ENCODE measurements at places on chromosomes 5 and 9. TPM values are rescaled to one million over a fixed set of nuclear protein-coding genes. Genes with fewer than 3 reads are reported as not detected.

Gene FBP2
- total RNA-seq = not detected

Gene PRR7
- total RNA-seq = 13.1 TPM

Gene SLC6A19
- not detected for total RNA-seq

Gene AQP7
- total RNA-seq = 0.23 TPM

Gene GRM6
- 0.05 TPM for total RNA-seq

- no peak for DNase-seq
Observed at GRCh38 chr5:171528865-171529614, 109.6 kb downstream of the FGF18 start.

DNA sequence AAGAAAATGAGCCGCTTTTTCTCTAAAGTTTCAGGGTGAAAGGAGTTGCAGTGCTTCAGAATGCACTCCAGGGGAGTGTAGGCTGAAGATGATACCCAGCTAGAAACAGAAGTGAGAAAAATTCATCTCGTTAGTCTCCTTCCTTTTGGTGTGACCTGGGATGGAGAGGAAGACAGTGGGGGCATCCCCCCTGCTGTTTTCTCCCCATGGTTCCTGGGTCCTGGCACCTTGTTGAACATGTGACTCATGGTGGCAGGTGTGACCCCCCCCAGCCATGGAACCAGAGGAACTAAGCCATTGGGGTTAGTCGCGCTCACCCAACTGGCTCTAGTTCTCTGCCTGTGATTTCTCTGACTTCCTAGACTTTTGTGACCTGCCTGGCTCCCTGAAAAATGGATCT is 424.6 kb downstream of the CSNK1G3 start:
- no peak for DNase-seq

DNA sequence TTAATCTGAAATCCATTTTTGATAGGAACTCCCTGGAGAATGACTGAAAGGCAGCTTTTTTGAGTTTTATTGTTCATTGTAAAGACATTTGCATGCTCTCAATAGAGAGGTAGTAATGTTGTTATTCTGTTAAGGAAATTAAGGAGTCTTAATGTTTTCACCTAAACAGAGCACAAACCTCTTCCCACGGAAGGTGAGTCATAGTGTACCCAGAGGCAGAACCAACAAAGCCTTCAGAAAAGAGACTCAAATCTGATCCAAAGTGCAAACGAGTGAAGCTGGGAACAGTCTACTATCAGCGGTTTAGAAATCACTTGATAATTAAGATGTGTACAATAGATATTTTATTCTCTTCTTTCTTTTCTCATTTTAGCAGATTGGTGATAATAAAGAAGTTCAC is 470.5 kb downstream of the PLK2 start:
- no peak for DNase-seq

DNA sequence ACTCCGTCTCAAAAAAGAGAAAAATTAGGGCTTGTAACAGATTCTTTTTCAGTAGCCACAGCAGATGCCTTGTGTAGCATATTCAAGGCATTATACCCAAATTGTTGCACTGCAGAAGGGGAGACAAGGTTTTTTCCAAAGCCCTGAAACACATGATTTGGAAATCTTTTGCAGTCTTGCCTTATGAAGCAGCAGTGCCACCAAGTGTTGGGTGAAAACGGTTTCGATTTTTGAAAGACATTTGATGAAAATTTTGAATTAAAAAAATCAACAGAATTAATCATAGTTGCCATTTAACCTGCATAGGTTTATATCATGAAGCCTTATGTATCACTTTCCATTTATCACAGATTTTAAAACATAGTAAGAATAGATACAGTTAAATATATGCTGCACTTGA is 479.5 kb downstream of the TAF11L14 start:
- DNase-seq = no peak

- DNase-seq = no peak
Observed at GRCh38 chr5:169494941-169495548, 88.5 kb upstream of the SPDL1 start.

- DNase-seq = no peak
Observed at GRCh38 chr5:20833081-20833627, 845.2 kb upstream of the CDH18 start.

DNA sequence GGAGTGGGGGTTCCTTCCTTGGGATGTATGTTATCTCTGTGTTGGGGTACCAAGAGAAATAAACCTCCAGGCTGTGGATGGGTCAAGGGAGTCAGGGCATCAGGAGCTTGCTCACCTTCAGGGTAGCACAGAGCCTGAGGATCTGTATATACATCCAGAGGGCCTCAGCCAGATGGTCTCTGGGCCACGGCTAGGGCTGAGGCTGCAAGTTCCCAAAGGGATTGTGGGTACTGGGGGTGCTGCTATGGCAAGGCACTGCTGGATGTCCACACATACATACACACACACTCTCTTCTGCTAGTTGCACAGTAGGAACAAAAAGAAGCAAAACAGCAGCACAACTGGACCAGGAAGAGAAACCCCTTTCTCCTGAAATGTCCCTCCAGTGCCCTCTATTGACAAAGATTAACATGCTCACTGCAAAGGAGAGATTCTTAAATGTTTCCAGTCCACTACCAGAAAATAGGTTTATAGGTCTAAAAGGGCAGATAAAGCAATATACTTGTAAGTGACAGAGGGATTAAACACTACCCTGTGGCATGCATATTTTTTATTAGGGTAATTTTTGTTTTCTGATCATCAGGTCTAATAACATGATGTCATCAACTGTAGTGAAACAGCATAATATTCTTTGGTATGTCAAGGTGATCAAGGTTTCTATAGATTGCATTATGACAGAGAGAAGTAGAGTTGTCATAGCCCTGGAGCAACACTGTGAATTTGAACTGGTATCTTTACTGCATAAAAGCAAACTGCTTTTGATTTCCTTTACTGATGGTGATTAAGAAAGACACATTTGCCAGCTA is 56.3 kb upstream of the KCNN2 start:
- no peak for DNase-seq

DNA sequence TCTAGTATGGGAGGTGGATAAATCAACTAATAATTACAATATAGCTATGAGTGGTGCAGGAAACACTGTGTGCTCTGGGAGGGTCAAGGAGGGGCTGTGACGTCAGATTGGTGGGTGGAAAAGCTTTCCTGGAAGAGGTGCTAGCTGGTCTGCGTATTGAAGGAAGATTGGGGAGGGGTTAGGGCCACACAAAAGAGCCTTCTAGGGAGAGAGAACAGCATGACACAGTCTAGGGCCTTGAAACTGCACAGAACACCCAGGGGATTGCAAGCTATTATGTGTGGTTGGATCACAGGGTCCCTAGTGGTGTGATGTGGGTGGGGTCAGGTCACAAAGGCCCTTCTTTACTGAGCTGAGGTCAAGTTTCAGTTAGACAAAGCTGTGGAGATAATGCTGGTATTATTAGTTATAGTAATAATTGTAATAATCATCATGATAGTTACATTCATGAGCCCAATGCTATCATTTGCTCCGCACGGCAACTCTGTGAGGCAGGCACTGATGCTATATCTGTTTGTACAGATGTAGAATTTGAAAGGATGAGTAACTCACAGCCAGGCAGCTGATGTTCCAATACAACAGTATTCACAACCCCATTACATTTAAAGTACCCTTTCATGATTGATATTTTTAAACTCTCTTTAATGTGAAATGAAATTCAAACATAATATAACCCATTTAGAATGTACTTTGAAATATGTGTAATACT is 197.4 kb upstream of the IL12B start:
- DNase-seq = no peak

DNA sequence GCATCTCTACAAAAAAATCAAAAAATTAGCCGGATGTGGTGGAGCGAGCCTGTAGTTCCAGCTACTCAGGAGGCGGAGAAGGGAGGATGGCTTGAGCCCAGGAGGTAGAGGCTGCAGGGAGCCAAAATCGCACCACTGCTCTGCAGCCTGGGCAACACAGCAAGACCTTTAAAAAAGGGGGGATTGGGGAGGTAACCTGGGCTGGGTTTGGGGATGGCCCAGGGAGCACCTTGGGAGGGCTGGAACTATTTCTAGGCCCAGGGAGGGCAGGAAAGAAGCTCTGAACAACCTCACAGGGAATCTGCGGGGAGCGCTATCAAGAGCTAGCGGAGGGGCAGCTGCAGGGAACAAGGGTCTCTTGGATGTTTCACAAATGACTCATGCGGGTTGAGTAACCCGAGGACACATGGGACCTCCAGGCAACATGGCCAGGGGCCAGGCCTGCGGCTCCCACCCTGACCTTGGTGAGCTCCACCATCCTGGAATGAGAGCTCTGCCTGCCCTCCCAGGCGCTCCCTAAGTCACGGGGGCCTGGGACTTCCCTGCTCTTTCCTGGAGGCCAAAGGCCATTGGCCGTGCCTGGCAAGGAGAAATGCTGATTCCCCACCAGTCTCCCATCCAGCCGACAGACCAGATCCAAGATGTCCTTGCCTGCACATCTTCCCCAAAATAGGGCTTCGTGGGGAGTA is 23.4 kb downstream of the SARDH start:
- no peak for DNase-seq
